ENCODE measurements at places on chromosomes 12 and 14. TPM values are rescaled to one million over a fixed set of nuclear protein-coding genes. Genes with fewer than 3 reads are reported as not detected.

GRCh38 chr14:55000381-55000780 lies 26.5 kb downstream of the WDHD1 start:
- DNase-seq = no peak

DNA sequence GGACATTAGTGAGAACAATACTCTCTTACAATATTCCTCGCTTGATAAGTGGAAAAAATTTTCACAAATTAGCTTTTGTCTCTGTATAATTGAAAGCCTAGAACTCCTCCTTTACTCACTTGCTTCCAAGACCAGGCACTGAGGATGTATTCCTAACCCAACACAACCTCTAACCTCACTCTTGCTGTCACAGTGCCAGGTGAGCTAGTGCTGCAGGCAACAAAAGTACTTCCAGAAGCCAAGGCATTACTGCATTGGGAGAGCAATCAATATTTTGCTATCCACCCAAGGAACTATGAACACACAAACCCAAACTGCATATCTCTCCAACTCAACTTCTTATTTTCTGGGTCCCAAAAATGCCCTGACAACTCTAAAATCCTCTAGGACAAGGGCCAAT lies 1081.0 kb downstream of the VRK1 start:
- DNase-seq = no peak

- no peak for DNase-seq
These were observed 27.3 kb downstream of the CLEC6A start for GRCh38 chr12:8483079-8483478.

GRCh38 chr12:69994724-69995173 lies 169.7 kb downstream of the MYRFL start:
- no peak for DNase-seq

- no peak for DNase-seq
These were observed 123.3 kb downstream of the KCNC2 start for GRCh38 chr12:75086091-75087038.

DNA sequence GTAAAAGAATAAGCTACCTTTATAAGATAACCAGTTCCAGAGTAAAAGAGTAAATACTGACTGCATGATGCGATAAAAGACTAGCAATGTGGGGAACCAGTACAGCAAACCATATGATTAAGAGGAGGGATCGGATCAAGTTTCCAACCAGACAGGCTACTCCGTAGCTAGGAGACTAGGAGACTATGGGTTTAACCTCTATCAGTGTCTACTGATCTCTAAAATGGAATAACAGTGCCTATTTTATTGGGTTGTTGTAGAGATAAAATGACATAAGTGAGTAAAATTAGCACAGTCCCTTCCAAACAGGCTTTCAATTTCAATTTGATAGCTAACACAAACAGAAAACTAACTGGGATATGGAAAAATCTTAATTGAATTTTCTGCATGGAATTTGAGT lies 76.0 kb downstream of the PAWR start:
- DNase-seq = no peak

DNA sequence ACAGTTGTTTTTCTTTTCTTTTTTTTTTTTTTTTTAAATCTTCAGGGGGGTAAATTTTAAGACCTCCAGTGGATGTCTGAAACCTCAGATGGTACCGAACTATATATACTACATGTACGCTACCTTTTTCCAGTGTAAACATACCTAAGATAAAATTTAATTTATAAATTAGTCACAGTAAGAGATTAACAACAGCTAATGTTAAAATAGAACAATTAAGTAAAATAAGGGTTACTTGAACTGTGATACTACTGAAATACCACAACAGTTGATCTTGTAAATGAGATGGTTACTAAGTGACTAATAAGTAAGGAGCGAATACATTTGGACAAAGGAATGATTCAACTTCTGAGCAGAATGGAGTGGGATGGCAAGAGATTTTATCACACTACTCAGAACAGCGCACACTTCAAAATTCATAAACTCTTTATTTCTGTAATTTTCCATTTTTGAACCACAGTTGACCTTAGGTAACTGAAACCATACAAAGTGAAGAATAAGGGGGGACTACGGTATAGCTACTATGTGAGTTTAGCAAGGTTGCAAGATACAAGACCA lies 80.5 kb upstream of the PCED1B start:
- peak; percentile 86 for DNase-seq

GRCh38 chr12:64065881-64066451 lies 156.1 kb downstream of the KICS2 start:
- DNase-seq = no peak

DNA sequence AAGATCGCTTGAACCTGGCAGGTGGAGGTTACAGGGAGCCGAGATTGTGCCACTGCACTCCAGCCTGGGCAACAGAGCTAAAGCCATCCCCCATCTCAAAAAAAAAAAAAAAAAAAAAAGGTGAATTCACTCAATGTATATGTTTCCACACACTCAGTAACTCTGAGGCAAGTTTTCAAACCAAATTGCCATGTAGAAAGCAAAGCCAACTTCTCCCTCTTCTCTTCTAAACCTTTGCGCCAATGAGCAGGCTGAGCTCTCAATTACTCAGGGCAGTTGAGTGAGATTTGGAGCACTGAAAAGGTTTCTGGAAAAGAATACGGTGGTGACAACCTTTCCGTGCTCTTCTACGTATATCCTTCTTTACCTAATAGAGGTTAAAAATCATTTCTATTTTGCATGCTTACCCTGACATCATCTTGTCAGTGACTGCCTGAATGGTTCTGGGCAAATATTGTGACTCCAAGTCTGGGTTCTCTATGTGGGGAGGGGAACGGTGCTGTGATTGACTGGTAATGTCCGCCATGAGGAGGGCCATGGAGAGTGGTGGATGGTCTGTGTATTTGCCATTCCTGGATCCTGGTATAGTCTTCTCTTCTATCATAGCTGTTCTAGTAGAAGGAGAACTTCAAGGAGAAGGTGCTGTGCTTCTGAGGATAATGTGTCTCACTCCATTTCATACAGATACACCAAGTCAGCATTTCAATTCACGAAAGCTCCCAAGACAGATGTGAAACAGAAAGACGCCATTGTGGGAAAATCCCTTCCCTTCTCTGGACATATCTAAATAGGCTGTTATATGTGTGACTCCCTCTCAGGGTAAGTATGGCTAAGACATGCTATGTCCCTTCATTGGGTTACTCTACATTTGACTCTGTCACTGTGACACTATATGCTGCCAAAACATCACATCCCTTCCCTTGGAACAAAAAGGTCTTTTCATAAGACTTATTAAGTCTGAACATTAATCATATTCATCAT lies 46.2 kb upstream of the MED13L start:
- no peak for DNase-seq

GRCh38 chr12:45839917-45840316 lies 110.4 kb downstream of the ARID2 start:
- no peak for DNase-seq

DNA sequence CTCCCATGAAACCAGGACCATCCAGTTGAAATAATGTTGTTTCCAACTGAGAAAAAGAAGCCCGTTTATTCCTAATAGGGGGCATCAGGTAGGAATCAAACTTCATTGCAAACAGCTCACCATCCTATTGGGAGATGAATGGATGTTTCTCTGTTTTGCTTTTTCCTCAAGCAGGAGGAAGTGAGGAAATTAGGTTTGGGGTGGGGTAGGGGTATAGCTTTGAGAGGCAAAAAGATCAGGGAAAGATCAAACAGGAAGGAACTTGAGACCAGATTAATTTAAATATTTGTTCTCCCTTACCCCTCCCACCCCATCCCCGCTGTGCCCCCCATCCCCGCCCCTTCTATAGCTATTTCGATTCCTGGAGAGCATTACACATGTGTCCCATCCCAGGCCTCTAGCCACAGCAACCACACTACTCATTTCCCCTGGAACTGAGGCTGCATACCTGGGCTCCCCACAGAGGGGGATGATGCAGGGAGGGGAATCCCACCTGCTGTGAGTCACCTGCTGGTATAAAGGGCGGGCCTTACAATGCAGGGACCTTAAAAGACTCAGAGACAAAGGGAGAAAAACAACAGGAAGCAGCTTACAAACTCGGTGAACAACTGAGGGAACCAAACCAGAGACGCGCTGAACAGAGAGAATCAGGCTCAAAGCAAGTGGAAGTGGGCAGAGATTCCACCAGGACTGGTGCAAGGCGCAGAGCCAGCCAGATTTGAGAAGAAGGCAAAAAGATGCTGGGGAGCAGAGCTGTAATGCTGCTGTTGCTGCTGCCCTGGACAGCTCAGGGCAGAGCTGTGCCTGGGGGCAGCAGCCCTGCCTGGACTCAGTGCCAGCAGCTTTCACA lies at the start of gene IL23A:
TSS of gene IL23A (plus strand) at position 577 of the 850 bp plus-strand sequence. CDS start at position 738, 161 bp downstream.
- peak; percentile 53 for DNase-seq

DNA sequence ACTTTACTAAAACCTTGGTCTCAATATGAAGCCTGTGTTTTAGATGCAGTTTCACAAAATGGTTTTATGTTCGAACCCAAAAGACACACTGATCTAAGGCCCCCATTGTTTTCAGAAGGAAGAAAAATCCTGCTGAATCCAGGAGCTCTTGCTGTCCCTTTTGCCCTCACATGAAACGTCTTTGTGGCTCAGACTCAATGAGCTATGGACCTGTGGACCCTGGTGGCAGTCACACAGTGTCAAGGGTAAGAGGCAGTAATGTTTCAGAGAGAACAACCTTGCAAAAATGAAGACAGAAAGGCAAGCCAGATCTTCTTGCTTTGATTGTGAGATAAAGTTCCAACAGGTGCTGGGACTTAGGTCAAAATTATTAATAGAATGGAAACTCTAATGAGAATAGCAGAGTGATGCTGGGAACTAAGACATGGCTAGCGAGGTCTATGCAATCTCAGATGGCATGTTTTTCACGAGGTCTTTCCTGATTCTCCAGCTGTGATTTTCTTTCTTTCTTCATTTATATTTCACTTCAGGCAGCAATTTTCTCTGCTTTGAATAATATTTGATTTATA lies 164.9 kb upstream of the SLC38A2 start:
- no peak for DNase-seq

- DNase-seq = no peak
These were observed 288.4 kb downstream of the CACNA1C start for GRCh38 chr12:2341051-2341751.

DNA sequence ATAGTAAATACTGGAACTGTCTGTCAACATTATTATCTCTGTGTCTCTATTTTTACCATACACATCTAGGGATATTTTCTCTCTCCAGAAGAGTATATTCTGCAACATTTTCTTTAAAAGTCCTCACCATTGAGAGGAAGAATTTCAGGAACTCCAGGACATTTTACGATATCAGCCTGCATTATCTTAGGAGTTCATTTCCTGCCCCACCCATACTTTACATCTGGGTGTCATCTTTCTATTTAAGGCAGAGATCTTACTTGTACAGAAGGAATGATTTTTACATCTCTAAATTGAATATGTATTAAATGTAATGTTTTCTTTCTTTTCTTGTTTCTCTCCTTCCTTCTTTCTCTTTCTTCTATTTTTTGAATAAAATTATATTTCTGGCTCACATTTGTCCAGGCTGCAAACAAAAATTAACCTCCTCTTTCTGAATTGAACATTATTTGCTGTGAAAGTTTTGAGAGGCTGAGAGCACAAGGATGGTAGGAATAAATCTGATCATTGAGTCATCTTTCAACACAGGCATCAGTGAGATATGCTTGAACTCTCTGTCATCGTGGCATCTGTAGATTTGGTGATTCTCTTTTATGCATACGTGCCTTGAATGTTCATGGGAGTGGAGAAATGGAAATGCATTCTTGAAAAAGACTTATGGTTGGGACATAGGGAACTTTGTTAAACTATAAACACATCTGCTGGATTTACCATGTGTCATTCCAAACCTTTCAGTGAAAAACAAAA lies 753.6 kb downstream of the SLC16A7 start:
- no peak for DNase-seq

- peak; percentile 61 for DNase-seq
These were observed 36.2 kb downstream of the SYNE3 start for GRCh38 chr14:95480109-95480886.

- peak; percentile 81 for DNase-seq
These were observed 31.5 kb downstream of the CLEC1A start for GRCh38 chr12:10067264-10067663.

GRCh38 chr12:95661360-95661759 lies 110.1 kb upstream of the USP44 start:
- DNase-seq = no peak

GRCh38 chr12:58079806-58080205 lies 138.4 kb downstream of the ATP23 start:
- DNase-seq = no peak

DNA sequence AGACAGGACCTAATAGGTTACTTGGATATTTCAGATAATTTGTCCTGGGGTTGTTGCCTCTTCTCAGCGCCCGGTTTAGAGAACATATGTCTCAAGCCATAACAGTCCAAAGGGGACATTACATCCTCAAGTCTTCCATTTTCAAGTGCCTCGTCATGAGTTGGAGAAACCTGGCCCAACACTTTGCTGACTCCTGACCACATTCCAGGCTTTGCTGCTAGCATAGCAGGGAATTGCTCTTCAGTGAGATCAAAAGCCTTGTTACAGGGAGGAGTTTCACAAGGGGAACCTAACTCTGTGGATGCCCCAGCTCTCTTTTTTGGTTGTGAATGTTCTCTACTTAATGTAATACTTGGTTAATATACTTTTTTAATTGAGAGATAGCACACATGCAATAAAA lies 8.2 kb upstream of the MMP19 start:
- DNase-seq = no peak

GRCh38 chr12:109182041-109182839 lies 65.9 kb downstream of the ACACB start:
- no peak for DNase-seq

SRSF9 gene
- 239 TPM for total RNA-seq

PYGL gene
- 62.8 TPM for total RNA-seq

CIDEB gene
- total RNA-seq = 2.6 TPM

KRT6A gene
- total RNA-seq = not detected

HNRNPA1 gene
- total RNA-seq = 374 TPM

INHBC gene
- total RNA-seq = not detected
